ENCODE measurements at places on chromosomes 3 and 15.

- DNase-seq = no peak
These were observed 27.1 kb downstream of the HEG1 start for GRCh38 chr3:125028657-125029056.

DNA sequence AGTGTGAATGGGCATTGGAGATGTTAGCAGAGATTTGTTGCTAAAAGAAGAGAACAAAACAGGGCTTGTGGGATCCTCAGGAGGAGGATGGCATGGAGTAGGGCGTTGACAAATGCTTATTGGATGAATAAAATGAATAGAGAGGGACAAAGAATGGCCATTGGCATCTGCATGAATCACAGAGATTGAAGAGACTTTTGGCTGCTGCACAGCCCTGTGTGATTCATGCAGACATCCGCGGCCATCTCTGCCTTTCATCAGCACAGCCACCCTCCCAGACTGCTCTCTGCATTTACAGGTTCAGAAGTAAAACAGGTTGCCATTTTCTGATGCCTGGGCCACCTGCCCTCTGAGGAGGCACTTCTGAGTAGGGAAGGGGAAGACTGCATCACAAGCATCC, 397.9 kb downstream of the EPHB1 start:
- DNase-seq = no peak

- no peak for DNase-seq
These were observed 139.3 kb downstream of the SERPINI1 start for GRCh38 chr3:167874671-167875372.

GRCh38 chr3:46334741-46335478, 19.0 kb upstream of the CCR2 start:
- DNase-seq = no peak

- DNase-seq = no peak
These were observed 10.6 kb upstream of the GCSAM start for GRCh38 chr3:112143689-112144088.

- DNase-seq = no peak
These were observed 32.1 kb downstream of the SLC22A14 start for GRCh38 chr3:38314112-38314763.

DNA sequence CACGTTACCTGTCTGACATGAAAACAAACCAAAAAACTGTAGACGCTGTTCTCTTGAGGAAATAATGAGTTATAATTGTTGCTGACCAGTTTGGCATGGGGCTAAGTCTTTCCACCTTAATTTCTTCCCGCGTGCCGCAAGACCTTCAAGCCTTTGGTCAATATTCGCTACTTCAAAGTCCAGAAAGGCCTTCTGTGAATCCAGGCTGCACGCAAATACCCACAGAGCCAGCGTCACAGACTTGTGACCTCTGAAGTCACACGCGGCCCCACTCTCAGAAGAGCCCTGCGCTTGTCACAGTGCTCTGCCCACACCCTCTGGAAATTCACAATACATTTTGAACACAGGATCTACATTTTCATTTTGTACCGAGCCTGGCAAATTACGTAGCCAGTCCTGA, 275.2 kb downstream of the SHQ1 start:
- no peak for DNase-seq

DNA sequence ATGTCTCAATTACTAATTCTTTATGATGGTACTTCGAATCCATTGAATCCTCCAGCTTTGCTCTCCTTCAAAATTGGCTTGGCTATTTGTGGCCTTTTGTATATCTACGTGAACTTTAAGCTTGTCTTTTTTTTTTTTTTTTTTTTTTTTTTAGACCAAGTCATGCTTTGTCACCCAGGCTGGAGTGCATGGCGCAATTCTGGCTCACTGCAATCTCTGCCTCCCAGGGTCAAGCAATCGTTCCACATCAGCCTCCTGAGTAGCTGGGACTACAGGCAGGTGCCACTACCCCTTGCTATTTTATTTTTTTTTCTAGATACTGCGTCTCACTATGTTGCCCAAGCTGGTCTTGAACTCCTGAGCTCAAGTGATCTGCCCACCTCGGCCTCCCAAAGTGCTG, 7.7 kb upstream of the DIPK2A start:
- no peak for DNase-seq

GRCh38 chr3:34387826-34388564, 589.6 kb downstream of the PDCD6IP start:
- DNase-seq = no peak

DNA sequence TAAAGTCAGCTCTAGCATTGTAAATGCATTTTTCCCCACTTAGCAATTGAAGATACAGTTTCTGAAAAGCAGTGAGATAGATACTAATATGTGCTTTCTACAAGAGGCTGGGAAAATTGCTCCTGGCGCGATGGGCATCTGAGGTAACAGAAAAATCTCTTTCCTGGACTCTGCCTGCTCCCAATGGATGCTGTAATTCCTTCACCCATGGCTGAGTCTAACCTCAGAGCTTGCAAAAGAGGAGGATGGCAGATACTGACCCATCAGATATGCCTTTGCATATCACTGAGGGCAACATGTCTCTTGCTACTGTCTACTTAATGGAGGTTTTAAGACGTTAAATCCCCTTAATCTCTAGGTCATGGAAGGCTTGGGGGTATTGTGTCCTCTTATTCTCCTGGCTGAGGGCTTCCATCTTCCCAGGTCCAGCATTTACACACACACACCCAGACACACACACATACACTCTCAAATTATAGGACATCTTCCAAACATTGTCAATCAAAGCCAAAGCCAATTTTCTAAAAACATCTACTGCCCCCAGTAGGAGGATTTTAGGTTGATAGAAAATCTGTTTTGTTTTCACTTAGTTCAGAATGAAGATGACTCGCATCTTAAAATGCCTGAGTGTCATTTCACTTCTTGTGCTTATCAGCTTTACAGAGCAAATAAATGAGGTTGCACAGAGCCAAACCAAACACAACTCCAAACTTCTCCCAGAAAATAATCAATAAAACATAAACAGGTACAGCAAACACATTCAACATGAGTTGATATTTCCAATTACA, 2.4 kb downstream of the TRPM1 start:
- DNase-seq = peak; percentile 23

DNA sequence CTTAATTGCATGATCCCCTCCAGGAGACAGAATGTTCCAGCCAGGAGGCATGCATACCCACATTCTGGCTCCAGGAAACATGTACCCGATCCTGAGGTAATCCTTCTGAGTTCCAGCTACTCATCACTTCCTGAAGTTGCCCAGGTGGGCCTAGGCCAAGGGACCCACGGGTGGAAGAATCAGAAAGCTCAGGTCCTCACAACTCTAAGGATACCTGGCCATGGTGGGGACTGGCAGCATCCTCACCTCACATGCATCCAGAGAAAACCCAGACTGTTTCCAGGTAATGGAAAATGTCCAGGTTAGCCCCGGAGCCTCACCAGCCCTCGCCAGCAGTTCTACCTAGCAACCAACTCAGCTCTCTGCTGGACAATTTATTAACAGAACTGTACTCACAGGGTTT, 78.2 kb downstream of the DAPK2 start:
- DNase-seq = no peak

DNA sequence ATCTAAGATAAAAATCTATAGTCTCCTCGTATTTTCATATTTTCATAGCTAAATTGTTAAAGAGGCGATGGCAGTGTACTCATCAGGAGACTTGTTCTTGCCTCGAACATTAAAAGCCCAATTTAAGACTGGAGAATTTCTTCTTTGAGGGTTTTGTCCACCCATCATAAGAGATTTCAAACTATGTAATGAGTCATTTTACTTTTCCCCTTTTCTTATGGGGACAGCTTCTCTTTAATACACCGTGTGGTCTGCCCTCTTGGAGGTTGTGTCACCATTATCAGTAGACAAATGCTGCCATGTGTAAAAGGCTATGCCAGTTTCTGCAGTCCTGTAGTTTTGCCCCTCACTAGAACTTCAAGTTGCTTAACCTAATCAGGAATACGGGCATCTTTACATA, 16.9 kb downstream of the TGFBR2 start:
- DNase-seq = no peak

DNA sequence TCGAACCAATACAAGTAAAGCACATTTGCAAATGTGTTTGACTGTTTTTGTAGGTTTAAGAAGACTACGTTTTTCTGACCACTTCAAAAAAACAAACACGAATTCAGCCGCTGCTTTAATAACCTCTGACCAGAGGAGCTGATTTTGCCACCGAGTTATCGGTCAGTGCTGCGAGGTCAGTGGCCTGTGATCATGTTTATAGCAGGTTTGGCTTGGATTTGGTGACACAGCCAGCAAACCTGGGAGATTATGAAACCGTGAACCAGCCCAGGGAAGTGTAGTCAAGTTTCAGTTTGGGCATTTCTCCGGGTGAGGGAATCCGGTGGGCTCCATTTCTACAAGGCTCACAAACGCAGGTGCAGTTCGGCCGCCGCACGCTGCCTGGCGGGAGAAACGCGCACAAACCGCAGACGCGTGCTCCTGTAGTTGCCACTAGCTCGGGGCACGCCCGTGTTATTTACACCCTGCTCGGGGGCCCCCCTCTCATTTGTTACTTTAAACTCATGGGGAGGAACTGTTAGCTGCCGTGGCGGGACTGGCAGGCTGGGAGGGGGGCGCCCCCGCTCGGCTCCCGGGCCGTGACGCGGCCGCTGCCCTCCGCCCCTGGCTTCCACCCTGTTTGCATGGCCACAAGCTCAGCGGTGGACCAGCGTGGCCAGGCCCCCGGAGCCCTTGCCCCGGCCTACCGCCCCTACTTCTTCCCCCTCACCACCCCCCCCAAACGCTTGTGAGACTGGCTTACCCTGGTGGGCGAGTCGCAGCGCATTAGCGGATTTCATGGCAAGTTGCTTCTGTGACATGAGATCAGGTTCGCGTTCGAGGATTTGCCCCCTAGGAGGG, 13.6 kb upstream of the ONECUT1 start:
- DNase-seq = no peak

DNA sequence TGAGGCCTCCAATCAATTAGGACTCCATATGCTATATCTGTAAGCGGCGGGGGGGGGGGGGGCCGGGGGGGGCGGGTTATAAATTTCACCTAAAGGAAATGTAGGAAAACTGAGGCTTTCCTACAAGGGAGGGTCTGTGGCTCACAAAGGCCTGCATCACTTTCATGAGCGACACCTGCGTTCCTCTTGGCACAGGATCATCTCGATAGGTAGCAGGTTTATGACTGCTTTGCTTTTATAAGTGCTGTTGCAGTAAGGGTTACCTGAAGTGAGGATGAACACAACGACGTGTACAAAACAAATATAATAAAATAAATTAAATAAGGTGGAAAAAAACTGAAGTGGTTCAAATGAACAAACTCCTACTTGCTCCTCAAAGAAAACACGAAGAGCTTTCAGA, 194.3 kb downstream of the FOXP1 start:
- no peak for DNase-seq

DNA sequence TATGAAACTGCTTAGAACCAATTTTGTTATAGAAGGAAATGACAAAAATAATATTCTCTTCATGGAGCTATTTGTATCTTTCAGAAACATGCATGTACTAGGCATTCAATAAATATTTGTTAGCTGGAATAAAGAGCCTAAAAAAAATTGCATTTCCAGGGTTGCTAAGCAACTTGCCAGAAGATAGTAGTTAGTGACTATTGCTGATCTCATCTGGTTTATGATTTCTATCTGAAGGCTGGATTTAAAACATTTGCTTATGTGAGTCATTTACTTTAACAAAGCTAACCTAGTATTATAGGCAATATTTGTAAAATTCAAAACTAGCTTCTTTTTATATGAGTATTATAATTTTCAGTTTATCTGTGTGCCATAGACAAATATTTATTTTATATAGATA, 78.3 kb downstream of the NAALADL2 start:
- no peak for DNase-seq

- no peak for DNase-seq
These were observed 23.6 kb downstream of the PYGO1 start for GRCh38 chr15:55564347-55565145.

GRCh38 chr3:117130222-117130621, 420.6 kb downstream of the TUSC7 start:
- DNase-seq = no peak

GRCh38 chr3:167350245-167350862, 29.7 kb downstream of the ZBBX start:
- no peak for DNase-seq

- no peak for DNase-seq
These were observed 378.1 kb downstream of the NSUN3 start for GRCh38 chr3:94440767-94441493.

- DNase-seq = no peak
These were observed 62.1 kb upstream of the ABHD2 start for GRCh38 chr15:89026167-89026566.

GRCh38 chr3:12768579-12769527, 9.8 kb upstream of the TMEM40 start:
- no peak for DNase-seq

DNA sequence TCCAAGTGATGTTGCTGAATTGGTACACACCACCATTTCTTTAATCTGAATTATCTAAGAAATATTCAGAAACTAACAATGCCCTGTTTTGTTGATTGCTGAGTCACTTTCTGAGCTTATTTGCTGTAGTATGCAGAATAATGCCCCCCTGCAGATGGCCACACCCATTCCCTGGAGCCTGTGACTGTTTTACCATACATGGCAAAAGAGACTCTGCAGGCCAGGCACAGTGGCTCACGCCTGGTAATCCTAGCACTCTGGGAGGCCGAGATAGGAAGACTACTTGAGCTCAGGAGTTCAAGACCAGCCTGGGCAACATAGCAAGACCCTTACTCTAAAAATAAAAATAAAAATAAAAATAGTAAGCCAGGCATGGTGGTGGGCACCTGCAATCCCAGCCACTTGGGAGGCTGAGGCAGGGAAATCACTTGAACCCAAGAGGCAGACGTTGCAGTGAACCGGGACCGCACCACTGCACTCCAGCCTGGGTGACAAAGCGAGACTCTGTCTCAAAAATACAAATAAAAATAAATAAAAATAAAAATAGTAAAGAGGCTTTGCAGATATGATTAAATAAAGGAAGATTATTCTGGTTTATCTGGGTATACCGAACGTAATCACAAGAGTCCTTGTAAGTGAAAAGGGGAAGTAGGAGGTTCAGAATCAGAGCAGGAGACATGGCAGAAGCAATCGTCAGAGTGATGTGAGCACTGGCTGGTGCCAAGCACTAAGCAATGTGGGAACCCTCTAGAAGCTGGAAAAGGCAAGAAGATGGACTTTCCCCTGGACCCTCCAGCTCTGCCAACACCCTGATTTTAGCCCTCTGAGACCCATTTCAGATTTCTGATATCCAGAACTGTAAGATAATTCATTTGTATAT, 19.0 kb downstream of the PCYT1A start:
- DNase-seq = no peak

DNA sequence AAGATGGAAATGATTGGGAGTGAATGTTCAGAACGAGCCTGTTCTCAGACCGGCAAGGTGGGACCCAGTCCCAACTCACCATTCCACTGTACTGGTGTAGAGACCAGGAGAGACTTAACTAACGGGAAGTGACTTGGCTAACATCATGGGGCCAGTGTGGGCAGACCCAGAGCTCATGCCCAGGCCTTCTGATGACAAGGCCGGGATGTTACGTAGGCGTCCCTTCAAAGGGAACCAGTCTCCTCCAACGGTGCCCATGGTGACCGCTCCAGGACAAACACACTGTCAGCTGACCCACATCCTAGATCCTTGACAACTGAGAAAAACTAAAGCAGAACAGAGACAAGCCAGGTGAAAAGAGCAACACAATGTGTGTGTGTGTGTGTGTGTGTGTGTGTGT, 128.4 kb upstream of the HACD2 start:
- DNase-seq = no peak

Data from stimulated activated effector memory CD8-positive, alpha-beta T cell treated with anti-CD3 and anti-CD28 coated beads, Interleukin-12 subunit alpha, Interleukin-12 subunit beta, amount 100 ng/mL, for 72 hours (primary cell).